Midbrain (tissue), 1 donor: ENCODE measurements at places on chromosomes 3 and 15.
A peak's percentile ranks its signal among the peaks of the same experiment; 100 is the strongest.

DNA sequence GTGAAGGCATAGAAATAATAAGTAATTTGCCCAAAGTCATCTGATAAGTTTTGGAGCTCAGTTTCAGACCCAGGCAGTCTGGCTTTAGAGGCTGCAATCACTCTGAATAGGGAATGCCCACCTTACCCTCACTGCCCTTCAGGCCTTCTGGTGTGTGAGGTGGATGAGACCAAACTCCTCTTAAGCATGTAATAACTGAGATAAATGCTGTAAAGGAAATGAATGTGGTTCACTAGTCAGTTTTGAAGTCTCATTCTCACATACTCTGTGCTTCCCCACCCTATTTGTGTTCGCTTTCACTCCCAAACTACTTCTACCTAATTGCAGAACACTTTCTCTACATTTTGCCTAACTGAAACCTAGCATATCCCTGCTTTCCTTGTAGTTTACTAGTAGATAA, 144.1 kb downstream of the FILIP1L start:
- DNase-seq: no peak

DNA sequence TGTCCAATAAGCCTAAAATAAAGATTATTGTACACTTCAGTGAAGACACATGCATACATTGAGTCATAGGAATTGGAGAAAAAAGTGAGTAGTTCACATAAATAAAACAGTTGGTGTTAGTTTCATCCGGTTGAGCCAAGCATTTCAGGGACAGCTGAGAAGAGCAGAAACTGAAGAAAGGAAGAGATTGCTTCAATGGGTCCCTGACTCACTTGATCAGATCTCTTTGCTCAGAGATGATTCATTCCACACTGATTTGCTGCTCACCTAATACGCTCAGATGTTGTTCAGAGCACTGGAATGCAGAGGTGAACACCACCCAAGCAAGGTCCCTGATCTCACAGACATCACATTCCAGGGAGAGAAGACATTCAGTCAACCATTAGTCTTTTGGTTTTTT, 93.7 kb downstream of the RAD18 start:
- DNase-seq: no peak

GRCh38 chr3:150681057-150681456, 22.7 kb downstream of the ERICH6 start:
- no peak for DNase-seq

- DNase-seq: no peak
Observed at GRCh38 chr15:90873998-90874605, 5.7 kb downstream of the FURIN start.

GRCh38 chr3:25447925-25448324, 19.9 kb downstream of the RARB start:
- no peak for DNase-seq

DNA sequence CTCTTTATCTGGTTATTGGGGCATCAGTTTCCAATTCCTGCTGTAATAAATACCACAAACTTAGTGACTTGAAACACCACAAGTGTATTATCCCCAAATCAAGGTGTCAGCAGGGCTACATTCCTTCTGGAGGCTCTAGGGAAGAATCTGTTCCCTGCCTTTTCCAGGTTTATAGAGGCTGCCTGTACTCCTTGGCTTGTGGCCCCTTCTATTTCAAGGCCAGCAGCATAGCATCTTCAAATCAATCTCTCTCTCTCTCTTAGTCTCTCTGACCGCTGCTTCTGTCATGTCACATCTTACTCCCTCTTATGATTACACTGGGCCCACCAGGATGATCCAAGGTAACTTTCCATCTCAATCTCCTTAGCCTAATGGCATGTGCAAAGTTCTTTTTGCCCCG, 44.9 kb upstream of the CA12 start:
- no peak for DNase-seq

- DNase-seq: no peak
Observed at GRCh38 chr3:12598890-12599289, 42.0 kb downstream of the MKRN2 start.

- peak; percentile 52 for DNase-seq
Observed at GRCh38 chr15:97728791-97729190, 231.7 kb upstream of the ARRDC4 start.

DNA sequence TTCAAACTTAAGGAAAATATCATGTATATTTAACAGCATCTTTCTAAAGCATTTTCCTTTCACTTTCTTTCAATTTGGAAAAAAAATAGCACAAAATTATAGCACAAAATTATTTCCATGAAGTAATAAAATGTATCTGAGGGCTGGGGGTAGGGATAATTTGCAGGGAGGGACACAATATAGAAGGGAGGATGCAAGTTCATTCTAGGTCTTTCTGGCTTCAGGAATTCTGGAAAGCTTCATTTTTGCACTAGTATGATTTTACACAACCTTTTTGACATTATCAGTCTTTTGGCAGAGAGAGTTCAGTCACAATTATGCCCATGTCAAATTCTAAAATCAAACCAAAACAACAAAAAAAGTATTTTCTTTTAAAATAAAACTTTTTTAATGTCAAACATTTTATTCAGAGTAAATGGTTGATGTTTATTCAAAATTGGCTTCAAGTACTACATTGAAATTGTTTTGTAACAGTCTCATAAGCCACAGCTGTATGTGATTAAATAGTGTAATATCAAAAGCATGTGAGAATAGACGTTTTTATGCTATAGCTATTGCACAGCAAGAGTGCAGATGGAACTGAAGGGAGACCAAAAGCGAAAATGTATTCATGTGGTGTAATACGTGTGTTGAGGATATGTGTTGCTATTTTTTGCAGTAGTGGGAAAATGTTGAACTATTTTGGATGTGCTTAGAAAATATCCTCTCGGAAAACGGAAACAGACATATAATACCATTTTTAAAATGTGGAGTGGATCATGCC, 5.8 kb downstream of the RBMS3 start:
- no peak for DNase-seq

DNA sequence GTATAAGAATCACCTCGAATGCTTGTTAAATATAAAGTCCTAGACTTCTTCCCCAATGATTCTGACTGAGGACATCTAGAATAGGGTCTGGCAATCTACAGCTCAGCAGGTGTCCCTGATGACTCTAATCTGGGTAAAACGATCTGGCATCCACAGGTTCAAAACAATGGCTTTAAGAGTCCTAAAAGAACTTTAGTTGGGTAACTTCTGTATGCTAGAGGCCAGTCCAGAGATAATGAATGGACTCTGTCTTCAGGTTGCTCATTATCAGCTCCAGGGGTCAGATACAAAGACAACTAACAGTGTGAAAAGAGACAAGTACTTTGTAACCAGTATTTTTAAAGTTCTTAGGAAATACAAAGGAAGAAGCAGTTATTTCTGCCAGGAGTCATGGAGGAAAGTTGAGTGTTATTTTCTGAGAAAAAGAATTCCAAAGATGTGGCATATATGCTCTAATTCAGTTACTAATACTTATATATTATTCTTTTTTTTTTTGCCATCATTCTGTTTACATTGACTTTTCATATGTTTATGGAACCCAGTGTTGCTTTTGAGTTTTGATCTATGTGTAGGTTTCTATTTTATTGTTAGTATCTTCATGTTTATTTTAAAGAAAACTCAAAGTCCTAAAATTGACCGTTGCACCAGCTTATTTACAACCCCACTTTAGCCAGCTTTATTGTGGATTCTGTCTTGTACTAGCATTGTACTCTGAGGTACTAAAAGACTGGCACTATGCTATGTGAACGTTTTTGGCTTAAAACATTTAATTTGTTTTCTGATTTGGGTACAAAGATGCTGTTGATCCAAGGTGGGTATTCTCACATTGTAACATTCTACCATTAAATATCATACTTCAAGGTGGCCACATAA, 3.1 kb upstream of the GPR15 start:
- DNase-seq: no peak

DNA sequence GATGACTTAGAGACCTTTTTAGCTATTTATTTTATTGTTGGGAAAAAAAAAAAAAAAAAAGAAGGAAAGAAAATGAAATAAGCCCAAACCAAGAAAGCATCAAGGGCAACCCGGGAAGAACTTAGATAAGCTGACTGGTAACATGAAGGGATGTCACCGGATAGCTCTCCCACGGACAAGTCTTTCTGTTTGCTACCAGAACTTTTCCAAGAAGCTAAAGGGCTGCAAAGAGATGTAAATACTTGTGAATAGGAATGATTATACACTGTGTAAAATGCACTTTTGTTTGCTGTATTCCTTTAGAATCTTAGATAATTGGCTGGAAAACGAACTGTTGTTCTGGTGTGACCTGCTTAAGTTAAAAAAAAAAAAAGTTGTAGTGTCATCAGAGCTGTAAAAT, 2.8 kb downstream of the FOXB1 start:
- no peak for DNase-seq

- DNase-seq: no peak
Observed at GRCh38 chr3:126781889-126782491, 78.0 kb downstream of the CHCHD6 start.

- DNase-seq: peak; percentile 75
Observed at GRCh38 chr15:68552773-68553172, 26.0 kb upstream of the CORO2B start.

DNA sequence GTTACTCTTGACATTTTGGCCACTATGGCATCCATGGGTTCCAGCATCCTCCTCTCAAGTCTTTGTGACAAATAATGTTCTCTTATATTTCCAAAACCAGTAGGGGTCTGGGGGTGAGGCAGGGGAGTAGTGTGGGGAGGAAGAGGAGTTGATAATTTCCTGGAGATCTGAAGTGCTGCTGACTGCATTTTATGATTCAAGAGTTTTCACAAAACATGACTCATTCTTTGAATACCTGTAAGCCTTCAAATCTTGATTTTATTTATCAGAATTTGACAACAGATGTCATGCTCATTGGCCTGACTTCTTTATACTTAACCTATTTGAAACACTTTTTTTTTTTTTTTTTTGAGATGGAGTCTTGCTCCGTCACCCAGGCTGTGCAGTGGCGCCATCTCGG, 98.8 kb upstream of the PLXND1 start:
- DNase-seq: no peak

DNA sequence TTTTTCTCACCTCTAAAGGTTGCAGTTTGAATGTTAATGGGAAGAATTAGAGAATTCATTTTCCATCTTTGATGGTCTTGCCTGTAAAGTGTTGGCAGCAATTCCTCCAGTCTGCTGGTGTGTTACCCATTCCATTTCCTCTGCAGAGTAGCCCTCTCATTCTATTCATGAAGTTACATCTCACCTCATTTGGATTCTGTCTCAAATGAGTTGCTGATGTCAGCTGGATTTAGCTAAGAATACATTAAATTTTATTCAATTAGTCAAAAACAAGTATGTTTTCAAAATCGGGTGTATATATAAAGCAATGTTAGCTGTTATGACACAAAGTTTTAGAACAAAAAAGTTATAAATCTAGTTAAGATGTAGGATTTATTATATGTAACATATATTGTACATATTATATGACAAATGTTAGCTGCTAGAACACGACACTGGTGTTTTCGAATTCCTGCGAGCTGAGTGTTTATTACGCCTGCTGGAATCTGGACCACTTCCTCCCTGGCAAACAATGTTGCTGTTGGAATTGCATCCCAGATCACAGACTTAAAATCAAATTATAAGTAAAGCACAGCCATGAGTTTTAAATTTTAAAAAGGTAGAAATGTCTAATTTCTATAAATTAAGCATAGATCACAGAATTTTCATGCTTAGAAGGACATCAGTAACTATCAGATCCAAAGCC, 516.2 kb downstream of the OCA2 start:
- DNase-seq: no peak

DNA sequence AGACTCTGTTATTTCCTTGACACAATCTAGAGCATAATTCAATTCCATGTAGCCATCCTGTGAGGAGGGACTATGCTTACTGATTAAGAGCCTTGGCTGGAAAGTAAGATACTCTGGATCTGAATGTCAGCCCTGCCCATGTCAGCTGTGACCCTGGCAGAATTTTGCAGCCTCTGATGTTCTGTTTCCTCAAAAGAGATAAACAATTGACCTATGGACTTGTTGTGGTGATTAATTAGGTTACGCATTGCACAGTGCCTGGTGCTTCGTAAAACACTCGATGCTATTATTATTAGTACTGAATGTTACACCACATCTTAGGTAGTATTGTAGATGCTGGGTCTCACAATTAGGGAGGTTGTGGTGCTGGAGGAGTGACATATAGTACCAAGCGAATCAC, 161.3 kb upstream of the MEIS2 start:
- DNase-seq: no peak

DNA sequence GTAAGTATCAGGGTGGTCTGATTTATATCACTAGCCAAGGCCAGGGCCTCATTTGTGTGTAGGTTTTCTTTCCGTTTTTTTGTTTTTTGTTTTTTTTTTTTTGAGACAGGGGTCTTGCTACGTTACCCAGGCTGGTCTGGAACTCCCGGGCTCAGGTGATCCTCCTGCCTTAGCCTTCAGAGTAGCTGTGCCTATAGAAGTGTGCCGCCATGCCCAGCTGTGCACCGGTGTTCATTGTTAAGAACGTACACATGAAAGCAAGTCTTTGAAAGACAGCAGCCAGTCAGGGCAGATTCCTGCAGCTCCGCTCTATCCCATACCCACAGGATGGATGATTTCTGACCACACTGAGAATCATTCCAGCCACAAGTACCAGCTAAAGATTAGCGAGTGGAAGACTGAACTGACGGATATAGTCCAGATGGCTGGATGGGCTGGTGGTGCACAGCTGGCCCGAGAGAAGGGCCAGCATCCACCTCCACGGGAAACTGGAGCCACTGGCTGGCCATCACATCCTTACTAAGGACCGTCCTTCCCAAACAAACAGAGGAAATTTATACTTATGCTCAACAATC, 95.4 kb downstream of the PCSK6 start:
- no peak for DNase-seq

- DNase-seq: no peak
Observed at GRCh38 chr3:144142151-144142840, 170.7 kb downstream of the DIPK2A start.

DNA sequence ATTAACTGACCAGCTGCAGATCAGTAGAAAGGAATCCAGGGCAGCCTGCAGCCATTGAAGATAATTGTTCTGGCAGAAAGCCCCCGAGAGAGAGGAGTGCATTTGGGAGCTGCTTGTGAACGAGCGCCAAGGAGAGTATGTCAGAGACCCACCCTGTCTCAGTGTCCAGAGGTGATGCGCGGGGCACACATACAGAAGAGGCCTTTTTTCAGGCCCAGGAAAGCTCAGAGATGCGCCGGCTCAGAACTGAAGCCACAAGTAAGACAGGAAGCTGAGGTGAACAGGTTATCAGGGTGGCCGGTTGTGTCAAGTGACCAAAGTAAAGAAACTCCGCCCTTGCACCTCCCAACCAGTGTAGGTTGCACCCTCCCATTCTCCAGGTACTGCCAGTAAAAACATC, 59.8 kb upstream of the HEG1 start:
- DNase-seq: no peak

DNA sequence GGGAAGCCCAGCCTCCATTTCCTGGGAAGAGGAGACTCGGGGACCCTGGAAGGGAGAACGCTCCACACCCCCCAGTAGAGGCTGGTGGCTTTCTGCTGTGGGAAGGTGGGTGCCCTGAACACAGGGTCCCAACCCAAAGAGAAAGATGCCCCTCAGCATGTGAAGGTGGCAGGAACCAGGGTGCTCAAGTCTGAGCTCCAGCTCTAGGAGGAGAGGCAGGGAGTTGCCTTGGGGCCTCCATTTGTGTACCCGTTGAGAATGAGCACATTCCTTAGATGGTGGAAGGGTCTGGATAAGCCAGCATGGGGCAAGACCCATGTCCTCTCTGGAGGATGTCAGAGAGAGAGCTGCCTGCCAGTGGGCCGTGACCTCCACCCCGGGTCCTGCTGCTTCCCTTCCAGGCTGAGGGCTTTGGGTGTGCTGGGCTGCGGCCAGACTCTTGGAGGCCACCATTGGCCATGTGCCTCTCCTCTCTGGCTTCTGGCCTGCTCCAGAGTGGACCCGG, 212.4 kb downstream of the TBC1D2B start:
- no peak for DNase-seq
